ENCODE measurements at places on chromosomes 12 and 14.

- DNase-seq = no peak
These were observed 53.9 kb downstream of the ETV6 start for GRCh38 chr12:11703378-11703777.

- no peak for DNase-seq
These were observed 96.8 kb downstream of the PPHLN1 start for GRCh38 chr12:42422785-42423184.

DNA sequence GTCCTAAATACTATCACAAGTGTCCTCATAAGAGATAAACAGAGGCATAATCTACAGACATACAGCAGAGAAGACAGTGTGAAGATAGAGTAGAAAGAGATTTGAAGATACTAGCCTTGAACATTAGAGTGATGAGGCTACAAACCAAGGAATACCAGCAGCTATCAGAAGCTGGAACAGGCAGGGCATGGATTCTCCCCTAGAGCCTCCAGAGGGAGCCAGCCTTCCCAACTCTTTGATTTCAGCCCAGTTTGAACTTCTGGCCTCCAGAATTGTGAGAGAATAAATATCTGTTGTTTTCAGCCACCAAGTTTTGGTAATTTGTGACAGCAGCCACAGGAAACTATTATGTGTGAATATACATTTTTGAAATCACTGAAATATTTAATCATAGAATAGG, 47.2 kb downstream of the CCDC91 start:
- no peak for DNase-seq

DNA sequence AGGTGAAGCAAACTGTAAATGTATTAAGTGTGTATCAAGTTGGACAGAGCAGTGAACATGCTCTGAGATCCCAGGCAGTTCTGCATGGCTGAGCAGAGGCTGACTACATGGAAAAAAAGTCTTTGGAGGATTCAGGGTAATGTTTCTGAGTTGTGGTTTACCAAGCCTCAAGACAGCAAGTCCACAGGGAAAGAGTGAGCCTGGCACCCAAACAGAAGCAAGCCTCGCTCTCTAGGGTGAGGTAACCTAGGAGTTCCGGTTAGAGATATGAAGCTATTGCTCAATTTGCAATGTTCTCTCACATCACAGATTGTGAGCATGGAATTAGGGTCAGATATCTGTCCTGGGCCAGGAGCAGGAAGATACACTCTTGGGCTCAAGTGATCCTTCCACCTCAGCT, 158.6 kb downstream of the MON2 start:
- no peak for DNase-seq

GRCh38 chr12:122304924-122305323, 38.6 kb upstream of the VPS33A start:
- no peak for DNase-seq

DNA sequence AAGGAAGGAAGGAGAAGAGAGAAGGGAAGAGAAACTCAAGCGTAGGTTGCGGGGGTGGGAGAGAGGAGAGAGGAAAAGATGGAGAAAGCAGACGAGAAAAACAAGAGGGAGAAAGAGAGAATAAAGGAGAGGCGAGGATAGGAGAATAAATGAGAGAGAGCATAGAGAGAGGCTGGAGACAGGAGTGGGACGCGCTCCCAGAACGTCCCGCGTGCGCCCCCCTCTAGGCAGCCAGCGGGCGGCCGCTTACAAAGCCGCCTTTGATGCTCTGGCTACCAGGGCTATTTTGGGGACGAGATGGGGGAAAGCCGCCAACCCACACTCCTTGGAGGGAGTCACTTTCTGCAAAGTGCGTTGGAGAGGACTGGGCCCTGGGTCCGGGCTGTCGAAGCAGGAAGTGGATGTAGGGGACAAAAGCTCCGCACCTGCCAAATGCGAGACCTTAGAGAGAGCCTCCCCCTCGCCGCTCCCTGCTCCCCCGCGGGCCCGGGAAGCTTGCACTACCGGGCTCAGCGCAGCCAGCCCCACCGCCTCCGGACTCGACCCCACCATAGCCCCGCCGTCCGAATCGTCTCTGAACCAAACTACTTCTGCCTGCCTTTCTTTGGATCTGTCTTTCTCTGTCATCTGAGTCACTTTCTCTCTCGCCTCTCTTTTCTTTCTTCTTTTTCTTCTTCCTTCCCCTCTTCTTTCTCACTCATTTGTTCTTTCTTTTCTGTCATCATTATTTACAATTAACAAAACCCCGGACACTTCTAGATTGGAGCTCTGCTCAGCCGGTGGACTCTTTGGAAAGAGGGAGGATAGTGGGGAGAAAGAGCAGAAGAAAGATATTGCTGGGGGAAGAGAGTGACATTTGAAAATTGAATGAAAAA, 8.0 kb downstream of the ASCL1 start:
- DNase-seq = no peak

DNA sequence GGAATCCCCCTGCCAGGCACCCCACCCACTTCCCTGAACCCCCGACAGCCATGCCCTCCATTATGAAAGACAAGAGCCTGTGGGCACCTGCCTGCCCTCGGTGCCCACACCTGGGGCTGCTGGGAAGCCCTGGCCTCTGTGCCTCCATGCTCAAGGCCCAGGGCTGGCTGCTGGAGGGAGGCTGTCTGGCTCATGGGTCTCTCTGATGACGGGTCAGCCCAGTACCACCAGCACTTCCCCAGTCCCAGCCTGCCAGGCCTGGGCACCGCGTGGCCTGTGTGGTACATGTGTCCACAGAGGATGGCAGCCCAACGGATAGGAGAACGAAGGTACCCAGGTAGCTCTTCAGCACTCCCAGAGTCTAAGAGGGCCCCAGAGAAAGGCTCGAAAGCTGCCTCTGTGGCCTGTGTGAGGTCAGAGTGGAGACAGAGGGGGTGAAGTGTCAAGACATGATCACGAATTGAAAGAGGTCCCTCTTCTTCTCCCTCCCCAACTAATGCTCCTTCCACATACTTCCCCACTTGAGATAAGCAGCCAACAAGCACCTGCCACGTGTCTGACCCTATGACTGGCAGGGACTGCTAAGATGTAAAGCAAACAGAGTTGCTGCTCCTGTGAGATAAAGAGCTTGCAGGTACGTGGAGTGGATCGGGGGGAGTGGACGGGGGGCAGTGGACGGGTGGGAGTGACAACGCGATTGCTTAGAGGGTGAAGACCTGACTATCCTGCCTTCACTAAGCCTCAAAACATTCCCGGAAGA, 21.2 kb downstream of the FBLN5 start:
- no peak for DNase-seq

DNA sequence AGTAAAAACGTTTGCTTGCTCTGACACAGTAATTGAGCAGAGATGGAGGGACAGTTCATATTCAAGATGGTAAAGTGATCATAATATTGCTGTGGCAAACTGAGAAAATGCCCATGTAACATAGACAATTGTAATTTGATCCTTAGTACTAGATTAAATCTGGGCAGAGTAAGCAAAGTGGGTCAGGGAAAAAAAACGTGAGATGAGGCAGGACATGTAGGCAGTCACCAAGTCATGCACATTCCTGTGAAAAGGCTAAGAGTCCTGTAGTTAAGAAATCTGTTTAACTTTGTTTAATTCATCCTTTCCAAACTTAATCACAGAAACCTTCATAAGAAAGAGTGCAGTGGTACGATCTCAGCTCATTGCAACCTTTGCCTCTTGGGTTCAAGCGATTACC, 16.1 kb downstream of the BTBD7 start:
- DNase-seq = no peak

DNA sequence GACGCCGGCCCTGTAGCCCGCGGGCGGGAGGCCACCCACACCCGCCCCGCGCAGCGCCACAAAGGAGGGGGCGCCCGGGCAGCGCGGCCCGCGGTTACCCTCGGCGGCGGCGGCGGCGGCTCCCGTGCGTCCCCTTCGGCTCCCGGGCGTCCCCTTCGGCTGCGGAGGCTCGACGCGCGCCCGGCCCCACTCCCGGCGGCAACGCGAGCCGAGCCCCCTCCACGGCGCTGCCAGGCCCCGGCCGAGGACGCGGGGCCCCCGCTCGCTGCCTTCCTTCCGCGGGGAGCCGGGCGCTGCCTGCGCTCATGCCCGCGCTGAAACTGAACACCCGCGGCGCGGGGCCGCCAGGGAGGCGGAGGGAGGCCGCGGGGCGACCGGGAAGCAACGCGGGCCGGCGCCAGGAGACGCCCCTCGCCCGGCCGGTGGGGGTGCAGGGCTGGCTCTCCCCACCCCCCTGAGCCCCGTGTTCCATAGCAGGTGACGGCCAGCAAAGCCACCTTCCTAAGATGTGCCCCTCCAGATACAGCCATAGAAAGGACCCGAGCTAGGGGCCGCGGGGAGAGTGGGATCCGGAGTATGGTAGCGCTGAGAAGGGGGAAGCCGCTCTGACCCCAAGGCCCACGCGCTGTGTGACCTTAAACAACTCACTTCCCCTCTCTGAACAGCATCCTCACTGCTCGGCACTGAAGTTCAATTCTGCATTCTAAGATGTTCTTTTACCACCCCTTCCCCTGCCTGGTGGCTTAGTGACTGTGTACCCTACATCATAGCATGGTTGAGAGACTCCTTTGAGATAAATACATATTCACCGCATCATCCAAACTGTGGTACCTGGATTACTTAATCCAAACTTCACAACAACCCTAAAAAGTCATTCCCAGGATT, 42.8 kb downstream of the KDM2B start:
- peak; percentile 15 for DNase-seq

- no peak for DNase-seq
These were observed 9.1 kb downstream of the ADSS1 start for GRCh38 chr14:104732931-104733681.

DNA sequence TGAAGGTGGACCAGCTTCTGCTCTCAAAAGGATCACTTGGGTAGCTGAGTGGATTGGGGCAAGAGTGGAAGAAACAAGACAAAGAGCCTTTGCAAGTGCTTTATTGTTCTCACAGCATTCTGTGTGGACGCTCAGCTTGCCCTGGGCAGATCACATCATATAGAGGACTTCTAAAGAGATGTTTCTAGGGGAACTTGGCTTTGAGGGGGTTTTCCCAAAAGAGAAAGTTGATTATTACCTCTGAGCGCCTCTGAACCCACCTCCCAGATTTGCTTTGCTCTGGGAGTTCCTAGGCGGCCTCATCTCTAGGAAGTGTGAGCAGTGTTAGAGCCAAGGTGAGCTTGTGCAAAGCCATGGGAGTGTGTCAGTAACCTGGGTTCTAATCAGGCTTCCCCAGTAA, 81.7 kb downstream of the RIN3 start:
- DNase-seq = no peak

DNA sequence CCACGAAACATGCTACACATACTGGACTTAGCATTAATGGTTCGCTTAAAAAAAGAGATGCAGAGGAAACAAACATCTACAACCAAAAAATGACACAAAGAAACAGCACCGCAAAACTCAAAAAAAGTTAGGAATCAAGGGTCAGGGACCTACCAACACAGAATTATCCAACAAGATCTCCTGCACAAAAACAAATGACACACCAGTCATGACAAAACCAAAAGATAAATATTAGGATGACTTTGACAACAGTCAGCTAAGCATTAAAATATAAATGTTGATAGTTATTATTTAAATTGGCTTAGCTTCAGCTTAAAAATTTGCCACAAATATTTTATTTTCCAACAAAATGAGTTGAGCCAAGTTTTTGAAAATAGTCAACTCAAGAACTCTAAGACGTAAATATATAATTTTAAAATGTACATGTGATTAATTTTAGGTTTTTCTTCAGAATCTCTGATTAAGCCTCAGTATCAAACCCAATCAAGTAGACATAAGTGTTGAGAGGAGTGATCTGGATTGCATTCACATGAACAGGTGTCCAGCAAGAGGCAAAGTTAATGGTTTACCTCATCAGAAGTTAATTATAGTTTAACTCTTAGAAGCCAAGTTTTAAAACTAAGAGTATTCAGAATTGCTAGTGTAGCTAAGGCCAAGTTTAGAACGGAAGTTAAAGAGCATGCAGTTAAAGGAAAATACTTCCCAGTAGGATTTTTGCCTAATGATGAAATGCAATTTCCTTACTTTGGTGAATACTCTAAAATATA, 79.9 kb downstream of the HEATR5A start:
- DNase-seq = no peak

DNA sequence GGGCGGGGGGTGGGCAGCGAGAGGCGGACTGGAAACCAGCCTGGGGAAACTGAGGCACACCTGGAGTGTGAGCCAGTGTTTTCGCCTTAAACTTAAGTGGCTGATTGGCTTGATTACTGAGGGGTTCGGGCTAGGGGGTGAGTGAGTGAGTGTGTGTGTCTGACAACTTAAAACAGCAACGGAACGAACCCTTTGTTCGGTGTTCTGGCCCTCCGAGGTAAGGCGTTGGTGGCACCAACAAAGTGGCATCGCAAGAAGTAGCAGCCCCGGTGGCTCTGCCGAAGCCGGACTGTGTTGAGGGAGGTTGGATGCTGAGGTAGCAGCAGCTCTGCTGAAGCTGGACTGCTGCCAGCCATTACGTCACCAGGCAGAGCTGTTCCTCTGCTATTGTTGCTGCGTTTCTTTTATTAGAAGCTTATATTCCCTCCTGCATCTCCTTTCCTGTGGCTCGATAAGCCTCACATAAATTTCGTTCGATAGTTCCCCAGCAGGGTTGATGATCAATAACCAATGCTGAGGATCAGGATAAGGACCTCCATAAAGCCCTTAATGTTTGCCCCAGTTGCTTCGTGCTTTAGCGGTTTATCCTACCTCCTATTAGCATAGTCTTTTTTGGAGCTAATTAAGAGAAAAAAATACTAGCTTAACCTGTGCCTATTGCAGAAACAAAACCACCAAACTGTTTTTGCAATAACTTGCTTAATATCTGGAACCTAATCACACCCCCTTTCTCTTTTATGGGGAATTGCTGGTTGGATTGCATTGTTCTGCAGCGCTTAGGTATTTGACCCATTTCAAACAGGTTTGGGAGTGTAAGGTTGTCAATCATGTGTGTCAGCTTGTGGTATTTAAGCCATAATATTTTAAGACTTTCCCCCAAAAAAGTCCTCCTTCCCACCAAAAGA, 1.3 kb downstream of the GPR137C start:
- peak; percentile 85 for DNase-seq

GRCh38 chr12:99670635-99671034, 23.1 kb downstream of the GARIN6 start:
- DNase-seq = no peak

GRCh38 chr12:6458281-6459003, 6.6 kb downstream of the TAPBPL start:
- DNase-seq = no peak

- no peak for DNase-seq
These were observed 16.7 kb downstream of the TBC1D30 start for GRCh38 chr12:64840949-64841717.

GRCh38 chr12:14756334-14757143, 46.7 kb downstream of the WBP11 start:
- peak; percentile 27 for DNase-seq

GRCh38 chr14:65476273-65476941, 63.9 kb downstream of the FUT8 start:
- no peak for DNase-seq

GRCh38 chr12:105721891-105722290, 391.4 kb downstream of the C12orf75 start:
- DNase-seq = no peak

DNA sequence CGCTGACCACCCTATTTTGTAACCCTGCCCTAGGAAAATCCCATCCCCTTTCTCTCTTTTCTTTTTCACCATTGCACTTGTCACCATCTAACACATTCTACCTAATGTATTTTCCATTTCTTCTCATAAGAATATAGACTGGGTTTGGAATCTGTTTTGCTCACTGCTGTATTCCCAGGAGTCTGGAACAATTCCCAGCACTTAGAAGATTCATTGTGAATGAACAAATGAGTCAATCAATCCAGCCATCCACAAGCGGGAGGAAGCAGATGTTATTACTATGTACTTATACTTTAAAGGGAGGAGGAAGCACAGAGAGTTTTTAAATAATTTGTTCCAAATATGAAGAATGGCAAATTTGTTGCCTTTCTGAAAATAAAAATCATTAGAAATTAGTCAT, 142.1 kb downstream of the KIF21A start:
- DNase-seq = no peak

- no peak for DNase-seq
These were observed 18.7 kb downstream of the NPC2 start for GRCh38 chr14:74474376-74474775.

Data from CD4-positive, alpha-beta T cell treated with Interferon alpha-2 for 1 hour (primary cell).